ENCODE measurements at places on chromosomes 6 and 20.

DNA sequence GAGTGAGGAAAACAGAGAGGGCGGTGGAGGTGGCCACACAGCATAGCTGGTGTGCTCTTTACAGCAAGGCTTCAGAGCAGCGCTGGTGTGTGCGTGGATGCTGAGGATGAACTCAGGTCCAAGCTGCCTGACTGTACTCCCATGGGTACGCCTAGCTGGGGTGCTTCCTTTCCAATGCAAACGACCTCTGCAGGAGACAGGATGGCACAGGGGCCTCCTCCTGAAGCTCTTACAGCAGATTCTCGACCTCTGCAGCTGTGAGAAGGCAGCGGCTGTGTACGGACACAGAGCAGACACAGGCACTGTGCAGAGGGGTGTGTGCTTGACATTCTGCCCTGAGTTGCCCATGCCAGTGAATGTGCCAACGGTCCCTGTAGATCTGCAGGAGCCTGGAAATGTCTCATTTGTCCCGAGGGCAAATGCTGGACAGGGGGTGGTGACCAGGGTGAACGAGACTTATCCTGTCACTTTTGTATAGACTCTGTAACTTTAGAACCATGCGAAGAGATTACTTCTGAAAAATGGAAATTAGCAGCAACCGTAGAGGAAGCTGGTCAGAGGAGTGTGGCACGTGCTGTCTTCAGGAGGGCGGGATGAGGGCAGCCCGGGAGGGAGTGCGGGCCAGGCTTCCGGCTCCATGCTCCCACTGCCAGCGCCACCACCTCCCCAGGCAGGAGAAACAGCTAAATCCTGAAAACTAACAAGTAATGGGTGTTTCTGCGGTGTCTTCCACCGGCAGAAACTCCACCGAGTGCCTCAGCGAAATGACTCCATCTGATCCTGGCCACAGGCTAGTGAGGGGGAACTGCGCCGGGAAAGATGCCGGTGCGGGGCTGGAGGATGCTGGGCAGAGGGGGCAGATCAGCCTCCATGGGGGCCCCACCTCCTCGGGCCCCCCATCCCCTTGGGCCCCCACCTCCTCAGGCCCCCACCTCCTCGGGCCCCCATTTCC, 120.9 kb upstream of the RPS6KA2 start:
- DNase-seq: no peak

- DNase-seq: no peak
Observed at GRCh38 chr20:44537993-44538392, 16.1 kb upstream of the SERINC3 start.

GRCh38 chr20:47117371-47117770, 222.7 kb downstream of the EYA2 start:
- DNase-seq: no peak

DNA sequence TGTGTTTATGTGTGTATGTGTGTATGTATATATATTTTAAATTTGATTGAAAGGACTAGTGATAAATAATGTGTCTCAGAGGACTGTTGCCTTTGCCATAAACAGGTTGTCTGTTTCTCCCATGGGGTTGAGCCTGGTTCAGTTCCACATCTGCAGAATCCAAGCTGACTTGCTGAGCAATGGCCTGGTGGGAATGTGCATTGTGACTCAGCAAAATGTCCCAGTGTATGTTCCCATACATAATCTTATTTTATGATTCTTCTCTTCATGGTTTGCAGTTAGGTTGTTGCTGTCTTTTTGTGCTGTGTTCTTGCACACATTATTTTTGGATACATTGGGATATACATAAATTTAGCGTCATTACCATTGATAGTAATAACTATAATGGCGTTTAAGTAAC, 115.6 kb upstream of the SLC24A3 start:
- DNase-seq: no peak

DNA sequence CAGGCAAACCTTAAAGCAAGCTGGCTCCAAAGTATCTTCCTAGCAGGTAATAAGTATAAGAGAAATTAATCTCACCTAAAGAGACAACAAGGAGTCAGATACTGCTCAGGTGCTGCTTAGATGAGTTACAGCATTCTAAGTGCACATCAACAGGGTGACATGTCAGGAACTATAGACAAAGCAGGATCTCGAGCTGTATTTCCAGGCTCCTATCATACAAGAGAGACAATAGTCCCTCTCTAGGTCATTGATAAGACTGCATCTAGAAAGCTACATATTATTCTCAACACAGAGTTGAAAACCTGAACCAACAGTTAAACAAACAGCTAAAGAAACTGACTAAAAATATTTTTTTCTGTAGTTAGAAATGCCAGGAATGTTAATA, 3.9 kb downstream of the PTPRK start:
- DNase-seq: no peak

DNA sequence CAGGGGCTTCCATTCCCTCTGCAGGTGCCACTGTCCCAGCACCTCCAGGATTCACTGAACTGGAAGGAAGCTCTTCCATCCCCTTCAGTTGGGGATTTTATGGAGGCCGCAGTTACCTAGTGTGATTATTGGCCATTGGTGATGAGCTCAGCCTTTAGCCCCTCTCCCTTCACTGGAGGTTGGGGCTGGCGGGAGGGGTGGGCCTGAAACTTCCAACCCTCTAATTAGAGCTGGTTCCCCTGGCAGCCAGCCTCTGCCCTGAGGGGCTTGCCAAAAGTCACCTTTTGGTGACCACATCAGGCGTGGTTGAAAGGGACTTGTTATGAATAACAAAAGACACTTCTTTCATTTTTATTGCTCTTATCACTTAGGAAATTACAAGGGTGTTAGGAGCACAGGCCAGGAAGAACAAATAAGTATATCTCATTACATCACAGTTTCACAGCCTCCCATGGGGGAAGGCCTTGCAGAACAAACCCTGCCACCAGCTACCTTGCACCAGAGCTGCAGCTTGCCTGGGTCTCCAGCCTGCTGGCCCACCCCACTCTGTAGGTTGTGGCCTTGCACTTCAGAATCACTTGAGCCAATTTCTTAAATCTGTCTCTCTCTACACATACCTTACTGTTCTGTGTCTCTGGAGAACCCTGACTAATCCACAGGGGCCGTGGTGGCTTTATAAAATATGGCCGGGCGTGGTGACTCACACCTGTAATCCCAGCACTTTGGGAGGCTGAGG, 5.0 kb downstream of the PYGB start:
- no peak for DNase-seq

GRCh38 chr6:87561017-87561416, 28.8 kb downstream of the RARS2 start:
- no peak for DNase-seq

- DNase-seq: no peak
Observed at GRCh38 chr6:46795816-46796215, 2.6 kb downstream of the MEP1A start.

GRCh38 chr20:58084566-58084965, 143.9 kb downstream of the ANKRD60 start:
- no peak for DNase-seq

- no peak for DNase-seq
Observed at GRCh38 chr6:82720992-82721391, 344.6 kb downstream of the UBE3D start.

DNA sequence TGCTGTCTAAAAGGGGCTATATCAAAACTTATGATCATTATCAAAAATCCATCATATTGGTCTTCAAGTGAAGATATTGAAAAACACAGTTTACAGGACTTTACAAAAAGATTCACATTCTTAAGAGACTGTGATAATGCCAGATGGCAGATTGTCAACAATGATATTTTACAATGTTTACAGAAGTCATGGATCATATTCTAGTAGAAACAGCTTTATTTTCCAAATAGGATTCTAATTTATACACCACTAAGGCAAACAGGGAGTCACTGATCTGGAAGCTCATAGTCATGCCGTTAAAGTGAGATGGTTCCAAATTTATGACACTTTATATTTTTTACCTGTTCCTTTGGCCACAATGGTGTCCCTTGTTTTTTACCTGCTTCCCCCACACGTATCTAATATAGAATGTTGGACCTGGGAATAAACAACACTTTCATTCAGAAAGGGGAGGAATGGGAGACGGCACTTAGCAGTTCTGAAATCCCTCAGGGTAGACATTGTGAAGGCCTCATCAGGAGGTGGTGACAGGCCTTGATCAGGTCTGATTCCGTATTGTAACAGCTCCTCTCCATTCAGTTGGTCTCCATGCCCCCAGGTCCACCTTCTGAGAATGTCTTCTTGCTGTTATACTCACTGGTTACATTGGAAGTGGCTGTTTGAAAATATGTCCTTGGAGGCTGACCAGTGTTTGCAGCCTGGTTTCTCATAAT, 228.6 kb downstream of the ADGB start:
- no peak for DNase-seq

DNA sequence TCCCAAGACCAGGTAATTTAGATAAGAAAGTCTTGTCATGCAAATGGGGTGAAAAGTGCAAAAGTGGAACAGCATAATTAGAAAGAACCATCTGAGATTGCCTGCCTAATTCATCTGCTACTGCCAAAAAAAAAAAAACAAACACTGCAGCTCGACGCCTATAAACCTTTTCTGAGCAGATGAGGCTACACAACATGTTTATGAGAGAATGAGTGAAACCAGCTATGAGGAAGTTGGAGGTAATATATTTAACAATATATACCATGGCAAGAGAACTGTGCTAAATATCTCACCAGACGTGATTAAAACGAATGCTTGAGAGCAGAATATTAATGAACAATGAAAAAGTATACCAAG, 50.0 kb downstream of the LAMA4 start:
- no peak for DNase-seq

Data from activated T-cell treated with anti-CD3 and anti-CD28 coated beads for 1 hour (primary cell).